Trophoblast cell (in vitro differentiated cells and primary cell): ENCODE measurements at places on chromosomes 16 and 17.

- DNase-seq, result no peak
Measured at GRCh38 chr16:49589544-49590031, 216.0 kb downstream of the C16orf78 start.

DNA sequence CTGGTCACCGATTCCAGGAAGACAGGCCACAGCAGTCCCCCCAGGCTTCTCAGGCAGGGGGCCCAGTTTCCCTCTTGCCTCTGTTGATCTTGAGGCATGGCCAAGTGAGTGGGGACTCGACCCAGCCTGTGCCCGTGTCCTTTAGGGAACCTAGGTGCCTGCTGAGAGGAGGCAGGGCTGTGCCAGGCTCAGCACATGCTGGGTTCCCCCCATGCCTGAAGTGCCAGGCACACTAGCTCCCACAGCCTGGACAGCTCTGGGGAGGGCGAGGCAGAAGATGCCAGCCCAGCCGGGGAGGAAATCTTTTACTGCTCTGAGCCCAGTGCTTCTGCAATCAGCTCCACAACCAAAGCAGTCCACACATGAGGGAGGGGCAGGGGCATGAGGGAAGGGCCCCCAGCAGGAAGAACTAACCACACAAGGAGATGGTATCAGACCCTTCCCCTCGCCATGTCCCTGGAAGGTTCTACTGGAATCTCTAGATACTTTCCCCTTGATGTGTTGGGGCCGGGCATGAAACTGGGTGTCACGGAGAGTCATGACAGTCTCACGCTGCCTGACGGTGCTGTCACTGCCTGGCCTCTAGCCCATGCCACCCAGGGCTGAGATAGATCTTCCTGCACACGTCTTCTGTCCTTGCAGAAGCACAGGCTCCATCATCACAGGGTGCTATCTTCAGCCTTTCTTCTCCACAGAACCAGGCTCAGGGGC is 25.5 kb downstream of the MYO18A start:
- DNase-seq, result no peak

DNA sequence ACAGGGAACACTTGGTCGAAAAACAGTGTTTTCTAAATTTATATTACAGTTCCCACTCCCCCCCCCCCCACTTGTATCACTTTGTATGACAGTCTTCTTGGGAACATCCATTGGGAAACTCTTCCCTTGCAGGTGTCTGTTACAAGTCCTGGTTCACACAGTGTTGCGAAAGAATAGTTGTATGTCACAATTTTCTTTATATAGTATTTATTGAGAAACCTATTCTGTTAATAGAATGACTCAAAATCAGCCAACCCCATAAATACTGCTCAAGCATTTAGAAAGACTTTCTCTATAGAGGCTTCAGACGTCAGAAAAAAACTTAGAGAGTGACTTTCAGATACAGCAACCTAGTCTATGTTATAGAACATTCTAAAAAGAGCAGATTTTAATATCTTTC is 414.4 kb downstream of the WWOX start:
- no peak for DNase-seq

GRCh38 chr17:66547151-66547865 is 244.9 kb downstream of the PRKCA start:
- no peak for DNase-seq

DNA sequence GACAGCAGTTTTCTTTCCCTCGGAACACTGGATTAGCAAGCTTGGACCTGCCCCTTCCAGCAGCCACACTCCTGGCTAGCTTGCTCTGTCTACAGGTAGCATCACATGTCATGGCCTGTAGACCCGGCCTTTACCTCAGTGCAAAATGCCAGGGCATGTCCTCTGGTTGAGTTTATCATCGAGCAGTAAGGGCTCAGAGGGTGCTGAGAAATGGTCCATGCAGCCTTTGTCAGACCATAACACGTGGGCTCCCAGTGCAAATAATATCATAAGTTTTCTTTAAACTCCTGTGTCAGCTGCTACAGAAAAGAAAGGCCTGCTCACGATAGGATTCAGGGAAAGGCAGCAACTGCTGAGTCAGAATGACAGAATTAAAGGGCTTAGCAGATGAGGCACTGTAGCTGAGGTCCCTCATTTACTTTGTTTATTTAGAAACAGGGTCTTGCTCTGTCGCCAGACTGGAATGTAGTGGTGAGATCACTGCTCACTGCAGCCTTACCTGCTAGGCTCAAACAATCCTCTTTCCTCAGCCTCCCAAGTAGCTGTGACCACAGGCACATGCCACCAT is 8.0 kb upstream of the GNA13 start:
- no peak for DNase-seq
